ENCODE measurements at places on chromosomes 6 and 20.

- DNase-seq = no peak
Measured at GRCh38 chr6:115717062-115717461, 343.6 kb downstream of the FRK start.

GRCh38 chr20:44284032-44284431, 27.0 kb downstream of the FITM2 start:
- DNase-seq = no peak

DNA sequence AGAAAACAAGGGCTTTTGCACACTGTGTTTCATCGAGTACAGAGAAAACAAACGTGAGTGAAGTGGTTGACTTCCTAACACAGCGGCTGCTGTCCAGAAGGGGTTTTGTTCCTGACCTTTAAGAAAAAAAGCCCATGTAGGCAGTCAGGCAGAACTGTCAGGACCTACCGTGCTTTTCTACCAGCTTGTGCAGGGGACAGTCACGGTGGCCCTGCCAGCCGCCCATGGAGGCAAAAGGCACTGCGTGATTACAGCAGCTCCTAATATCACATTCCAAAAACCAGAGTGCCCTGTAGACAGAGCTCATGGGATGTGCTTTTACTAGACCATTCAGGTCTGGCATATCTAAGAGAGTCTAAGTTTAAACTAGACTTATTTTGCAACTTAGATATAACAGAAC, 12.2 kb downstream of the TNFAIP3 start:
- DNase-seq = no peak

GRCh38 chr6:110885526-110885925, 10.9 kb downstream of the AMD1 start:
- no peak for DNase-seq

GRCh38 chr20:20333866-20334265, 34.0 kb upstream of the INSM1 start:
- DNase-seq = no peak

- DNase-seq = no peak
Measured at GRCh38 chr20:45426320-45427016, 10.5 kb downstream of the PIGT start.

GRCh38 chr6:151675746-151676459, 131.6 kb upstream of the ESR1 start:
- DNase-seq = no peak

DNA sequence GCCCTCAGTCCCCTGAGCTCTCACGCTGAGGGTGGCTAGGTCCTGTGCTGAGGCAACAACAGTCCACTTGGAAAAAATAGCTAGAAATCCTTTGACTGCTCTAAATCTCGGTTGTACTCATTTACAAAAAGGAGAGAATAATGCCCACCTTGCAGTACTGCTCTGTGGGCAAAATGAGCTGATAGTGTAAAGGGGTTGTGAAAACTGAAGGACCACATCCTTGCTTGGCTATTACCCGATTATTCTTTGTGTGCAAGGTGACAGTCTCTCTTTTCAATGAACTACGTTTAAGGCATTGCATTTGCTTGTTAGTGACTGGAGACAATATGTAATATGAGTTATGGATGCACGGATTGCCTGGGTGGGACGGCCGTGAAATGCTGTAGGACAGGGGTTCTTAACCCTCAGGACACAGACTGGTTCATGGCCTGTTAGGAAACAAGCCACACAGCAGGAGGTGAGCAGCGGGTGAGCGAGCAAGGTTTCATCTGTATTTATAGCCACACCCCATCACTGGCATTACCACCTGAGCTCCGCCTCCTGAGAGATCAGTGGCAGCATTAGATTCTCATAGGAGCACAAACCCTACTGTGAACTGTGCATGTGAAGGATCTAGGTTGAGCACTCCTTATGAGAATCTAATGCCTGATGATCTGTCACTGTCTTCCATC, 14.6 kb downstream of the SAMD3 start:
- no peak for DNase-seq

DNA sequence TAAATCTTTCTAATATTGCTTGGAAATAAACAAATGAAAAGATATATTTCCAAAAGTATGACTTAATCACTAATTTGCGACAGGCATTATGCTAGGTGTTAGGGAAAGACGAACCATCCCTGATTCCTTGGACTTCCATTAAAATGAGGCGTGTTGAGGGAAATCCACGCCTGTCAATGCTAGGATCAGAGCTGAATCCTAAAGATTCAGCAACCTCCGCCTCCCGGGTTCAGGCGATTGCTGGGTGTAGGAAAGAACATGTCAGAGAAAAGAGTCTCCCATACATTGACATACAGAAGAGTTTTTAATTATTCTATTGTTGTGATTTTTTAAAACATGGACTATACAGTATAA, 16.8 kb upstream of the PRSS16 start:
- no peak for DNase-seq

- DNase-seq = no peak
Measured at GRCh38 chr20:10259166-10259565, 40.5 kb downstream of the SNAP25 start.

GRCh38 chr6:31776989-31777666, at the start of gene VWA7:
TSS of gene VWA7 (minus strand) at chr6:31777328. CDS start at chr6:31776779, 549 bp downstream.
- peak; percentile 73 for DNase-seq

DNA sequence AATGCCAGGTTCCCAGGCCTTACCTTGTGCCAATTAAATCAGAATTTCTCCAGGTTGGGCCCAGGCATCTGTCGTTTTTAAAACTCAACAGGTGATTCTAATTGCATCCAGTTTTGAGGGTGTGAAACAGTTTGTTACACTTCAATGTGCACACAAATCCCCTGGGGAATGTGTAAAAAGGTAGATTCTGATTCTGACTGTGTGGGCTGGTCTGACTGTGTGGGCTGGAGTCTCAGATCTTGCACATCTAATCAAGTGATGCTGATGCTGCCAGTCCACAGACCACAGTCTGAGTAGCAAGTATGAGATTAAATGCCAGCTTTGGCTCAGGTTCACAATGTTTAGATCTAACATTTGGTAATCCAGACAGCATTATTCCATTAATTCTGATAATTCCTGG, 12.5 kb upstream of the ETV7 start:
- no peak for DNase-seq

DNA sequence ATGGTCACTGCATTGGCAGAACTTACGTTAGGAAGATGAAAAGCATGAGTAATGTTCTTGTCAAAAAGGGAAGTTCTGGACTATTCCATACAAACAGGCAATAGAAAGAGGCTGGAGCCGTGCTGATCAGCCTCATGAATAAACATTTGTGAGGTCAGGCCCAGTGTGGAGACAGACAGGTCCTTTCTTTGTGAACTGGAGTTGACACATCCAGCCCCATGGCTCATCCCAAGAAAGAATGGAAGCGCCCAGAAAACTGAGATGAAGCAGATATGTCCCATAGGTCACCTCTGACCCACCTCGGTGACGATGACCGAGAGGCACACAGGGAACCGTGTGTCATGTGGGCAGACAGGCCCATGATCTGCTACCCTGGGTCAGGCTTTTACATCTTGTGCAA, 276.0 kb upstream of the SGK1 start:
- no peak for DNase-seq

- DNase-seq = no peak
Measured at GRCh38 chr6:3175715-3176402, 18.5 kb upstream of the TUBB2A start.

GRCh38 chr20:8470156-8470555, 338.1 kb downstream of the PLCB1 start:
- DNase-seq = no peak
